ENCODE measurements at places on chromosomes 7 and 10. TPM values are rescaled to one million over a fixed set of nuclear protein-coding genes. Genes with fewer than 3 reads are reported as not detected.

Gene MCM10
- total RNA-seq = 3.7 TPM

Gene PTPN20
- not detected for total RNA-seq

Gene SPDYE8
- total RNA-seq = not detected

Gene VSTM4
- 6.4 TPM for total RNA-seq

Gene PNLIPRP1
- not detected for total RNA-seq

GRCh38 chr7:47610506-47611044 is 28.7 kb upstream of the TNS3 start:
- no peak for DNase-seq
- peaks cover 33% of the 10 kb centered on the region for H3K4me1 ChIP-seq
- peak overlapping the region; percentile 76 for H3K27ac ChIP-seq
- H3K4me3 ChIP-seq = no peak overlapping the region
- no peaks in the 10 kb centered on the region for H3K36me3 ChIP-seq
- no peaks in the 10 kb centered on the region for H3K27me3 ChIP-seq
